ENCODE measurements at places on chromosomes 2 and 18.

DNA sequence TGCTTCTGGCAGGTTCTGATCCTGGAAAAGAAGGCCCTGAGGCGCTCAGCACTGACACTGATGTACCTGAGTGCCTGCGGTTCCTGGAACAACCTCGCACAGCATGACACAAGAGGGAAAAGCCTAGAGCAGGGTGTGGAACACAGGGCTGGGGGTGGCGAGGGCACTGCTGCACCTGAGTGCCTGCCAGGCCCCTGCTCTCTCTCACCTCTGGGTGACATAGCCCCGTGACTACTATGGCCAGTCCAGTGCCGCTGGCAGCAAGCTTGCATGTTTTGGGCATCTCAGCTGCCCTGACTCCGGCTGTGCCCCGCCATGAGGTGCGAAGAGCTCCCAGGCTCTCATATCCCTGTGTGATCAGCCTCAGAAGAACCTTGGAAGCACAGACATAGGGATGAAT is 825.2 kb upstream of the SALL3 start:
- no peak for DNase-seq

GRCh38 chr2:96819128-96819875 is 3.2 kb downstream of the CNNM3 start:
- no peak for DNase-seq

- no peak for DNase-seq
These were observed 291.0 kb upstream of the SOX11 start for GRCh38 chr2:5401115-5401657.

DNA sequence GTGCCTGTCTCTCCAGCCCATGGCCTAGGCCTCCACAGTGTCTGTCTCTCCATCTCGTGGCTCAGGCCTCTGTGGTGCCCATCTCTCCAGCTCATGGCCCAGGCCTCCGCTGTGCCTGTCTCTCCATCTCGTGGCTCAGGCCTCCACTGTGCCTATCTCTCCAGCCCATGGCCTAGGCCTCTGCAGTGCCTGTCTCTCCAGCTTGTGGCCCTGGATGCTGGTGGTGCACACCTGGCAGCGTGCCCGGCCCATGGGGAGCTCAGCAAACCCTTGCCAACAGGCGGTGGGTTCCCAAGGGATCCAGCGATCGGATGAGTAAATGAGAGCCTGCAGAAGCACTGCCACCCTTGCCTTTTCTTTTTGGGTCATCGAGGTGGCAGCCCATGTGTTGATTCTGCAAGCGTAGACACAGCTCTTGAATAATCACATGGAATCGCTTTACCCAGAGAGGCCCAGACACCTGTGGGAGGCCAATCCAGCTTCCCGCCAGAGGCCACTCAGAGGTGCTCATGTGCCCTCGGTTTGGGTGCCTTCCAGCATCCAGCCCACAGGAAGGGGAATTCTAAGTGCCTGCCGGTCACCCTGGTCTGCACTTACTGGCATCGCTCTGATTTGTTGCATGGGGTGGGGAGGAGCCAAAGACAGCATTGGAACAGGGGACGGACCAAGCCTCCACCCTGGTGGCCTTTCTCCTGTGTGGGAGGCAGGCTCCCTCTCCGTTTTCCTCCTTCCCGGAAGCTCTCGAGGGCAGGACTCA is 101.8 kb upstream of the HDAC4 start:
- no peak for DNase-seq

DNA sequence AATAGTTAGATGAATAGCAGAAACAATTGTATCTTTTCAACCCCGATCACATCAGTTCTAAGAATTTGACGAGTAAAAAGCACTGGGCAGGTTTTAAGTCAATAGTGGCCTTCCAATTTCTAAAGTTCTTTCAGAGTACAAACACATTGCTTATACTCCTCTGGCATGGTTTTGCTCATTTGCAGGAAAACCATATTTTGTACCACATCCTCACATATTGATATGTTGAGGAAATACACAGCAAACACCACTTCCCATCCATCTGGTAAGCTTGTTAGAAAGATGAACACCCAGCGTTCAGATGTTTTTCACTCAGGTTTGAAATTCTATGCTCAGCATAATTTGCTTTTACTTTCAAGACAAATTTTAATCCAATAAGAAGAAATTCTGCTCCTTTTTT is 344.6 kb upstream of the ACVR2A start:
- no peak for DNase-seq

DNA sequence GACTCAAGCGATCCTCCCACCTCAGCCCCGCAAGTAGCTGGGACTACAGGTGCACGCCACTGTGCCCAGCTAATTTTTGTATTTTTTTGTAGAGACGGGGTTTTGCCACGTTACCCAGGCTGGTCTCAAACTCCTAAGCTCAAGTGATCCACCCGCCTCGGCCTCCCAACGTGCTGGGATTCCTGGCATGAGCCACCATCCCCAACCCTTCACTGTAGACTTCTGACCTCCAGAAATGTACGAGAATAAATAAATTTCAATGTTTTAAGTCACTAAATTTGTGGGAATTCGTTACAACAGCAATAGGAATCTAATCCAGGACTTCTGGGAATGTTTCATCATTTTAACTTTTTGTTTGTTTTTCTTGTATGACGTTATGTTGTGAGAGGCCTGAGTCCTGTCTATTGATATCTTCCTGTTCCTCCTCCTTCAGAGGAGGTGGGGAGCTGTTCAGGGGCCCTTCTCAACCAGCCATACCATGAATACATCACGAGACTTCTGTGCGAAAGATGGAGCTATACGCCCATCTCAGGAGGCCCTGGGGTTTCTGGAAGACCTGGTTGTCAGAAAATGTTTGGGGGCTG is 40.0 kb downstream of the TEX44 start:
- DNase-seq, result no peak

- no peak for DNase-seq
These were observed 10.9 kb downstream of the PGAP1 start for GRCh38 chr2:196915507-196916189.

DNA sequence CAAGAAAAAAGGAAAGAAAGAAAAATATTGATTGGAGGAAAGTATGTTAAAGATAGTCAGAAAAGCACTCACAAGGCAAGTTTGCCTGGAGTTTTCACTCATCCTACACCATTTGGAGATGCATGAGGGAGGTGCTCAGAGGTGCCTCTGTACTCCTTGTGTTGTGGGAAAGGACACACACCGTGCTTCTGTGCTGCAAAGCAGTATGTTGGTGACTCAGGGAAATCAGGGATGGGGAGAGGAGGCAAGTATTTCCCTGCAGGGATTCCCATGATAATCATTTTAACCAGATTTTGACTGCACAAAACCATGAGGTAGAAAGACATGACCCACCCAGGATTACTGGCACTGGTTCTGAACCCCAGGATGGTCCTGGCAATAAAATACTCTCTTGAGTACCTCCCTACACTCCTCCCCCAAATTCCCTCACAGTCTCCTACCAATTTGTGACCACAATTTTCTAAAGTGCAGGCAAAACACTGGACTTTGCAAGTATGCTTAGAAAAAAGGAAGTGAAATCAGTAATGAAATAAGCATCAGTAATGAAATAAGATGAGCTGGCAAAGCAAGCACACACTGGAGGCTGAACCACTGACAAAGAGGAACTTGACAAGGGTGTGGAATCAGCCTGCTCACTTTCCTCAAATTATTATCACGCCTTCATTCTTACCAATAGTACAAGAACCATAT is 155.5 kb upstream of the ACVR2A start:
- DNase-seq, result no peak

- DNase-seq, result no peak
These were observed 24.8 kb downstream of the CYTIP start for GRCh38 chr2:157419031-157419575.

DNA sequence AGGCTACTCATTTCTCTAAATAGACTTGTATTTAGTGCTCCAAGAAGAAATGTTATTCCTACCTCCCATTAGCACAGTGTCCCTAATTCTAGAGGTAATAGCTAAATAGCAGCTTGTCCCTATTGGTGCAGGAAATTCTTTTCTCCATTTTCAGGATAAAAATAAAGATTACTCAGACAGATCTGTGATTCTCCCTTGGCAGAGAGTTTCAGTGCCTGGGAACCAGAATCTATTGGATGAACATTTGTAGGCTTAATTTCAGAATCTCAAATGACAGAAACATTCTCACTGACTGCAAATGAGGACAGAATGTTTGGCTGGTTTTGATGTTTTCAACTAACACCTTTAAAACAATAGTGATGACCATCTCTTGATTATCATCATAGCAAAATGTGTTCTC is 33.3 kb upstream of the LGALSL start:
- no peak for DNase-seq

DNA sequence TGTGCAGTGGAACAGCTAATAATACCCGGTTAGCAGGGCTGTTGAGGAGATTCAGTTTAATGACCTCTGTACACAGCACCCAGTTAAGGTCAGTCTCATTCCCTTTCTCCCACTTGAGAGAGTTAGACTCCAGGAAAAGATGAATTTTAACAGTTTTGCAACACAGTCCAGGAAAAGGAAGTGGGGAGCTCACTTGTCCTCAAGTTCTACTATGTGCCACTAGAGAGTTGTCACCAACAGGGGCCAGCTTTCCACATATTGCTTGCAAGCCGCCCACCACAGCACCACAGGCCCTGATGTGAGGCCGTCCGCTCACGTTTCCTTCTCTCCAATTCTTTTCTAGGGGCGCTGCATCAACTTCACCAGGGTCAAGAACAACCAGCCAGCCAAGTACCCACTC is 142.1 kb downstream of the GFPT1 start:
- no peak for DNase-seq

- no peak for DNase-seq
These were observed 19.0 kb downstream of the RHOB start for GRCh38 chr2:20465716-20466394.

GRCh38 chr2:70321370-70321769 is 19.5 kb upstream of the FAM136A start:
- no peak for DNase-seq

DNA sequence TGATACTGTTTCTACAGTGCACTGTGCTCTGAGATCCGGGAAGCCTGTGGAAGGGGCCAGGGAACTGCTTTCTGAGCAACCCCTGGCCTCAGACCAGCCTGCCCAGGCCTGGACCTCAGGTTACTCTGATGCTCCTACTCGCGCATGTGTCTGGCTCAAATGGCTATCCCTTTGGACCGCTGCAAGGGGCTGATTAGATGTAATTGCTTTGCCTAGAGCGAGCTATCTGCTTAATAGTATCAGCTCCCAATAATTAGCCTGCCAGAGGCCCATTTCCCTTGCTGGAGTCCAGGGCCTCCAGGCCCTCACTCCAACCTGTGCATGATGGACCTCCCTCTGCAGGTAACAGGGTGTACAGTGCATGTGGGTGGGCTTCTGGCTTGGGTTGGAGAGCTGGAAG is 7.2 kb upstream of the KCNK3 start:
- no peak for DNase-seq

DNA sequence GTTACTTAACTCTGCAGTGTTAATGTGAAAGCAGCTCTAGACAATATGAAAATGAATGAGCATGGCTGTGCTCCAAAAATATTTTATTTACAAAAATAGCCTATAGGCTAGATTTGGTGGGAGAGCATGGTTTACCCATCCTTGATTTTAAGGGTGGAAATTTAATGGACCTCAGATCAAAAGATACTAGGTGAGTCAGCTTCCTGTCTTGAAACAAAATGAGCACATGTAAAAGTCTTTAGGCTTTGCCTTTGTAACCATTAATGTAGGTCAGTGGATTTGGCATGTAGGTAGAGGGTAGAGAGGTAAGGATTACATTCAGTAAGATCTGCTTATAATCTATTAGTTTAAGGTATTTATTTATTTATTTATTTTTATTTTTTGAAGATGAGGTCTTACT is 72.7 kb downstream of the GREB1L start:
- no peak for DNase-seq

DNA sequence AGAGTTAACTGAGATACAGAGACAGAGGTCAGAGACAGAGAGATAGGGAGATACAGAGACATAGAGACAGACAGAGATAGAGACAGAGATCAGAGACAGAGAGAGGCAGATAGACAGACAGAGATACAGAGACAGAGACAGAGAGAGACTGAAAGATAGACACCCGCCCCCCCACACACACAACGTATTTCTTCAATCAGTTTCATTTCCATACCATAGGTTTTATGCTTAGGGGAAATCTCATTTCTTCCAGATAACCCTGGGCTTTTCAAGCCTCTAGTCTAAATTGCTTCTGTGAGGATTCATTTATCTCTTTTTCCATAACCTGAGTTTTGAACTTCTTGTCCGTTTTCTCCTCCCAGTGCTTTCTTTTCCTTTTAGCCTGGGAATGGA is 94.6 kb downstream of the CD8B2 start:
- no peak for DNase-seq

DNA sequence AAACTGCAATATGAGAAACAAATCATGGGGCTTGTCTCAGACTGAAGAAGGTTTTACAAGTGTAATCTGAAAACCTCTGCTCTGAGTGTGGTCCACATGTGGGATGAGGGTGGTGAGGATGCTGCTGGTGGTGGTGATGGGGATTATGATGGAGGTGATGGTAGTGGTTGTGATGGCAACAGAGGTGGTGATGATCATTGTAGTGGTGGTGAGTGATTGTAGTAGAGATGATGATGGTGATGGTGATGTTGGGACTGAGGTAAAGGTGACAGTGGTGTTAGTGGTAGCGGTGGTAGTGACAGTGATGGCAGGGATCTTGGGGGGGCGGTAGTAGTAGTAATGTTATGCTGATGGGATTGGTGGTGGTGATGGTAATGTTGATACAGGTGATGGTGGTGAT is 217.8 kb downstream of the ANAPC1 start:
- no peak for DNase-seq

- no peak for DNase-seq
These were observed 133.6 kb downstream of the FIGN start for GRCh38 chr2:163602196-163602595.

DNA sequence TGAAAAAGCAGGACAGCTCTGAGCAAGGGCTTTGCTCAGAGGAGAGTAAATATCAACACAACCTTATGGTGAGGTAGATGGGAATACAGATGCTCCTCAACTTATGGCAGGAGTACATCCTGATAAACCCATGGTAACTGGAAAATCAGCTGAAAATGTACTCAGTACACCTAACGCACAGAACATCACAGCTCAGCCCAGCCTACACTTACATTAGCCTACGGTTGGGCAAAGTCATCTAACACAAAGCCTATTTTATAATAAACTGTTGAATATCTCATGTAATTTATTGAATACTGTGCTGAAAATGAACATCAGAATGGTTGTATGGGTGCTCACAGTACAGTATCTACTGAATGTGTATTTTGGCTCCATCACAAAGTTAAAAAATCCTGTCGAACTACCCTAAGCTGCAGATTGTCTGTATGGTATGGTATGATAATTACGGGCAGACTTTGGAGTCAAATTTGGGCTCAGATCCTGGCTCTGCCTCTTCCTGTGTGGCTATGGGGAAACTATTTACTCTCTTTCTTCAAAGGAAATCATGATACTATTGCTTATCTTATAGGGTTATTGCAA is 120.3 kb upstream of the LYPD1 start:
- no peak for DNase-seq

DNA sequence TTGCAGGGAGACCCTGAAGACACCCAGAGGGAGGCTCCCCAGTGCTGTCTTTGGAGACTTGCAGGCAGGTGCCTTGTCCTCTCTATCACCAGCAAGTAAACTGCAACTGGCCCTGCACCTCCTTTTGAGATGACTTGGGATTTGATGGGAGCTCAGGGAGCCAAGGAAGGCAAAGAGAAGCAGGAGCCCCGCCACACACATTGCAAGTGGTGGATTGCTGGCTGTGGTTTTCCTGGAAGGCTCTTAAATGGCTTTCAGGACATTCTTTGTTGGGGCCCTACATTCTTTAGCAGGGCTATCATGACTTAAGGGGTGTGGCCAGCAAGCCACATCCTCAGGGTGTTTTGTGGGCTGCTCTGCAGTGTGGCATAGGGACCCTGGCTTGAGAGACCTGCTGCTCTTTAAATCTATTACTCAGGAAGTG is 39.9 kb upstream of the CDC42EP3 start:
- no peak for DNase-seq
